Esophagus squamous epithelium (tissue), 5 donors: ENCODE measurements at places on chromosomes 4 and X.

DNA sequence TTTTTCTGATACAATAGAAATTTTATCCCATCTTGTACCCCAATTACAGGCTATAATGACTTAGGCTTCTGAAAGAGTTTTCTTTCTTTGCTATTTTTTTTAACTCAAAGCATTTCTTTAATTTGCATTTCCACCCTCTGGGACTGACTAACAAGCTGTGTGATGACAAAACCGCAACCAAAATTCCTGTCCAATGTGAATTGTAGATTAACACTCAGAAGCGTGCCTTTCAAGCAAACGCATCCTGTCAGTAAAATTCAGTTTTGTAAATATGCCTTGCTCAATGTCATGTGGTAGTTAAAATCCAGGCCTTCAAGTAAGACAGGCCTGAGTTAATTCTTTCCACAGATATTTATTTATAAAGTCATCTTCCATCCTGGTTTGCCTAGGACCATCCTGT lies 50.3 kb downstream of the STK32B start:
- no peak for DNase-seq

DNA sequence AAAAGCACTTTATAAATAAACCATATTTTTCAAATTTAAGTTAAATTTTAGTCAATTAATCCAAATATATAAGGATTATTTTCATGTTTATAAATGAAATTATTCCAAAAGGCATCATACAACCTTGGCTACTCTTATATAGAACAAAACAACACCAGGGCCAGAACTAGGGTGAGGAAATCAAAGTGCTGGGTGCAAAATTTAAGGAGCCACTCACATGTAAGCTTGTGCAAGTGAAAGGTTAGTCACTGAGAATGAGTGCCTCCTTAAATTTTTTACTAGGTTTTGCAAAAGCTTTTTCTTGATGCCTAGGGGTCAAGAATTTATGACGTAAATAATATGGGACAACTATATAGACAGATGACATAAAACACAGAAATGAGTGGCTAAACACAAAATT lies 83.4 kb upstream of the COX18 start:
- DNase-seq = no peak

DNA sequence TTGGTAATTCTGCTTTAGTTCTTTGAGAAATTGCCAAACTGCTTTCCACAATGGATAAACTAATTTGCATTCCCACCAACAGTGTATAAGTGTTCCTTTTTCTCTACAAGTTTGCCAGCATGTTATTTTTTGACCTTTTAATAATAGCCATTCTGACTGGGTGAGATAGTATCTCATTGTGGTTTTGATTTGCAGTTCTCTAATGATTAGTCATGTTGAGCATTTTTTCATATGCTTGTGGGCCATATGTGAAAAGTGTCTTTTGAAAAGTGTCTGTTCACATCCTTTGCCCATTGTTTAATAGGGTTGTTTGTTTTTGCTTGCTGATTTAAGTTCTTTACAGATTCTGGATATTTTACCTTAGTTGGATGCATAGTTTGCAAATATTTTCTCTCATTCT lies 25.9 kb downstream of the ENPEP start:
- DNase-seq = no peak

DNA sequence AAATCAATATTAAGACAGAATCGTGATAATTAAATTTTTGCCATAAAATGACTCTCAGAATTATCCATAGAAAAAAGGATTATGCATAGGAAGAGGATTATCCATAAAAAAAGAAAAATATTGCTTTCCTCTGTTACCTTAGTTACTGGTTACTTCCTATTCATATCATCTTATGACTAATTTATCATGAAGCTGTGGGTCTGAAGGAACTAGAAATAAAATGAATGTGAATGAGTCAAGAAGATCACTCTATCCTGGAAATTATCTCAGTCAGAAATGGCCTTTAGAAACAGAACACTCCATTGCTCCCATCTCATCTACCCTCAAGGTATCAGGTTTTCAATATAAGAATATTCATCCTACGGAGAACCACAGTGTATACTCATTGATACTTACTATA lies 19.4 kb downstream of the RPS6KA6 start:
- no peak for DNase-seq

- no peak for DNase-seq
These were observed 119.1 kb downstream of the TSPAN5 start for GRCh38 chr4:98539299-98539698.

DNA sequence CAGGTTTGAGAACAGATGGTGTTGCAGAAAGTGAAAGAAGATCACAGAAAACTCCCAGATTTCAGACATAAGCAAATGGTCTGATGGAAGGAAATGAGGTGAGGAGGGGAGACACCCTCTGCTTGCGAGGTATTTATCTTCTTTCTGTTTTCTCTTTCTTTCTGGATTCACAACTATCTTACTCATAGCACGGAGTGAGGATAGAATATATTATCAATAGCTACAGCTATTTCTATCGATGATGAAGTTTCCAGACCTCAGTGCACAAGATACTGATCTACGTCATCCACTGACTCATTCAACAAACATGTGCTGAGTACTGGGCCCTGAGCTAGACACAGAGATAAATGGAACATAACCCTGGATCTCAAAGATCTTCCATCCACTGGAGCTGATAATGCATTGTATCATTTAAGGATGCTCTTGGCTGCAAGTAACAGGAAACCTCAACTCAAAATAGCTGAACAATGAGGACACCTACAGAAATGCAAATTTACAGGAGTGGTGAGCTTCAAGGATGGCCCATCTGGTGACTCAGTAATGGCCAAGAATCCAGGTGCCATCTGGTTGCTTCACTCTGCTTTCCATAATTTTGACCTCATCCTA lies 21.2 kb downstream of the SLC2A9 start:
- DNase-seq = no peak

DNA sequence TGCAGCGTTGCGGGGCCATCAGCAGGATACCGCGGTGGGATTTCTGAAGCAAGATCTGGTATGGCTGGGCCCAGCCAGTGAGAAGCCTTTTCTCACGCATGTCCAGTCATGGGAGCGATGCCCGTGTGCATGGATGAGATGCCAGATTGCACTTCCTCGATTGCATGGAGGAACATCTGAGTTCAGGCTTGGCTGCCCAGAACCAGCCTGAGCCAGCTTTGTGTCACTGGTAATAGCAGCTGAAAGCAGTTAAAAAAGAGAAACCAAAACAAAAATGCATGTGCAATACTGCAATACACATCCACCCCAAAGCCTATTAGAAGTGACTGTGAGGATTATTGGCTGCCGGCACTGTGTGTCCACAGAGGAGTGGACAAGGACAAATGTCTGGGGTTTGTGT lies 59.3 kb downstream of the PSAPL1 start:
- DNase-seq = no peak

- no peak for DNase-seq
These were observed 443.3 kb downstream of the GBA3 start for GRCh38 chr4:23135792-23136645.

- DNase-seq = no peak
These were observed 64.3 kb downstream of the TIGD2 start for GRCh38 chr4:89175611-89176010.

DNA sequence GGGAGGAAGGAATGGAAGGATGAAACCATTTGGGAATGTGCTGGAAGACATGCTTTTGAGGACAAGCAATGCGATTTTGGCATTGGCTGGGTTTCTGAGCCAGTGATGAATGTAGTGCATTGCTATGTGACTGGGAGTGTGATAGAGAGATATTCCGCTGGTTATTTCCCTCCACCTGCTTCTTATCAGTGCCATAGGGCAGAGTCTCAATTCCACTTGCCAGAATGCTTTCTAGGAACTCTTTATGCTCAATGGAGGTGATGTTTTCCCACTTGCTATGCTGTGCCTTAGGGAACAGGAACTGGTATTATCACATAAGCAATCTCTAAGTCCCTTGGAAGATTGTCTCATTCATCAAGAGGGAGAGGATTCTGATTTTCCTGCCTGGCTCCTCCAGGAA lies 28.0 kb downstream of the TBL1X start:
- DNase-seq = no peak

DNA sequence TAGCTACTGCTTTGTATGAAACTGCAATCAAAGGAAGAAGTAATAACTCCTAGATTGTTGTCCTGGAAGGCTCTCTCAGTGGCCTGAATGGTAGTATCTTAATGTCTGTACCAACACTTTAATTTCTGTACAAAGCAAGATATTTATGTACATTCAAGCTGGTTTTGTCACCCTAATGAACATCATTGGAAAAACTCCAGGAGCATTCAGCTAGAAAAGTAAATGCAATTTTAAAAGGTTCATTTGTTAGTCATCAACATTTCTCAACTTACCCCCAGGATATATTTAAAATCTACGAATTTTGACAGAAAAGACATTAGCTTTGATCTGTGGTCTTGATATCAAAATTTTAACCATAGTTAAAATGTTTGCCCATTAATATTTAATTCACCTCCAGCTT lies 80.0 kb upstream of the FGF13 start:
- no peak for DNase-seq

DNA sequence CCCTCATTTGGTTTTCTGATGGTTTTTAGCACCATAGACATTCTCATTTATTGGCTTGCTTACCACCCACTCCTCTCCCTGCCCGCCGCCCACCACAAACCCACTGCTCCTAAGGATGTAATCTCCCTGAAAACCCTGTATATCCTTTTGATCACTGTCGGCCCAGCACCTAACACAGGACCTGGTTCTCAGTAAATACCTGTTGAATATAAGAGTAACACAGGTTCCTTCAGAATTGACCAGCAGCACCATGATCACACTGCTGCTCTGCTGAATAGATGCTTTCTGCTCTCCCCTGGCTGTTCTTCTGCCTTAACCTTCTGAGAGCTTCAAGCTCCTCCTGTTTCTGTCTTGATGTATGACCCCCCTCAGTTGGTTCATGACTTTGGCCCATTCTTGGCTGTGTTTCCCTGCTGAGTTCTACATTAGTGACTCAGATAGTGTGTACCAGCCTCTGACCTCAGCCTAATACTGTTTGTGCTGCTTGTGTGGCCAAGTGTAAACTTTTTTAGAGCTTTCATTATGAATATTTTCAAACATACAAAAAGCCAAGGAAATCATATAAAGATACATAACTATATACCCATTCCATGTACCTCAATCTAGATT lies 265.3 kb downstream of the FRMPD4 start:
- no peak for DNase-seq

DNA sequence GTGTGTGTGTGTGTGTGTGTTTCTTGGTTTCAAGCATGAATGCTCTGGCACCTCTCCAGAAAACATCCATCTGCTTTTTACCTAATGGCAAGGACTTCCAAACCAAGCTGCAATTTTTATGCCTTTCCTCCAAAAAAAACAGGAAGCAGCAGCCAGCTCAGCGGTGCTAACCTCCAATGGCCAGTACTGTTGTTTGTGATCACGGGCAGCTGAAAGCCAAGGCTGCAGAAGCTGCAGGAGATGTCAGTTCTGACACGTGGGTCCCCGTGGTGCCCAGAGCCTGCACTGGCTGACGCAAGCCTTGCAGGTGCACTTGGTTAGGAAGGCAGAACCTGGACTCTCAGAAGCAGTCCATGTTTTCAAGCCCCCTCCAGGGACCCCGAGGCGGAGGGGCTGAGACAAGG lies 313.6 kb upstream of the DDX53 start:
- no peak for DNase-seq
